ENCODE measurements at places on chromosomes 1 and 21. TPM values are rescaled to one million over a fixed set of nuclear protein-coding genes. Genes with fewer than 3 reads are reported as not detected.

Gene KRTAP10-2
- total RNA-seq, result not detected

- no peak for DNase-seq
These were observed 22.3 kb downstream of the STYXL2 start for GRCh38 chr1:167116174-167116573.

- DNase-seq, result no peak
These were observed 6.3 kb downstream of the MORN1 start for GRCh38 chr1:2384941-2385481.

Gene SPRR4
- not detected for total RNA-seq

GRCh38 chr1:224700918-224701531, 84.9 kb downstream of the CNIH3 start:
- DNase-seq, result no peak

Gene LCE3D
- not detected for total RNA-seq

DNA sequence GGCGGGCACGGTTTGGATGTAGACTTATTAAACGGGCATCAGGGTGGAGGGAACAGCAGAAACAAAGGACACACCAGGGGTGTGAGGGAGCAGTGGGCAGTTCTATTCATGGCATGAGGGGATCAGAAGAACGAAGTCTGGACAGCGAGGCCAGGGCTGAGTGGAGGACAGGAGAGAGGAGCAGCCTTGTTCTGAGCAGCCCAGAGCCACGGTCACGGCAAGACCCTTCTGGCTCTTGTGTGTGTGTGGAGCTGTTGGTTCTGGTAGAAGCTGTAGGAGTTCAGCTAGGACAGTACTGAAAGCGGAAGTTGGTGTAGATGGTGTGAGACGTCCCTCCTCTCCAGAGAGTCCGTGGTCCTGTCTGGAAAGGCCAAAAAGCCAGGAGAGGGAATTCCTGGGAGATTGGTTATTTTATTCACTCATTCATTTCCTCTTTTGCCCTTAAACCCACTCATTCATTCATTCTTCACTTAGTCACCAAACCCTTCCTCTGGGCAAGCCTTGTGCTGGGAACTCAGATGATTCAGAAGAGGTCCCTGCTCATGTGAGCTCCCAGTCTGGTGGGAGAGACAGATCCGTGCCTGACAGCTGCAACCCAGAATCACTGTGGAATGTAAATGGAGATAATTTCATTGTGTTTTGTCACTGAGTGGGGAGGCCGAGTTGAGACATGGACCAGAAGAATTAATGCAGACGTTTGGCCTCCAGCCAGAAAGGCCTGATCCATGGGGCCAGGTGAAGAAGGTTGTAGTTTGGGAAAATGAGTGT, 4.1 kb upstream of the ACOT11 start:
- no peak for DNase-seq

DNA sequence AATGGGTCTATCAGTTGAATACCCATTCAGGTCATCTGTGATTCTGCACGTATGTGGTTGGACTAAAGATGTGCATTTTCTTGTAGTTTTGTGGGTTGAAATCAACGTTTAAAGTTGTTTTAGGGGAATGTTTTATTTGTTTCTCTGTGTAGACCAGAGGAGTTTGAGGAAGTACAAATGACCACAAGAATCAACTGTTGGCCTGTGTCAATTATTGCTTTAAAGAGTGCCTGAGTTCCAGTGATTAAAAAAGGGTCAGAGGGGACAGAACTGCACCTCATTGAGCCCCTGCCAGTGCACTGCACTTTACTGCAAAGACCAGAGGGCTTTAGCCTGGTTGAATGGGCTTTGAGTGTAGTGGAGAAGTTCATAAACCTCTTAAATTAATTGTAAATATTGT, 190.3 kb downstream of the VPS13D start:
- DNase-seq, result no peak

DNA sequence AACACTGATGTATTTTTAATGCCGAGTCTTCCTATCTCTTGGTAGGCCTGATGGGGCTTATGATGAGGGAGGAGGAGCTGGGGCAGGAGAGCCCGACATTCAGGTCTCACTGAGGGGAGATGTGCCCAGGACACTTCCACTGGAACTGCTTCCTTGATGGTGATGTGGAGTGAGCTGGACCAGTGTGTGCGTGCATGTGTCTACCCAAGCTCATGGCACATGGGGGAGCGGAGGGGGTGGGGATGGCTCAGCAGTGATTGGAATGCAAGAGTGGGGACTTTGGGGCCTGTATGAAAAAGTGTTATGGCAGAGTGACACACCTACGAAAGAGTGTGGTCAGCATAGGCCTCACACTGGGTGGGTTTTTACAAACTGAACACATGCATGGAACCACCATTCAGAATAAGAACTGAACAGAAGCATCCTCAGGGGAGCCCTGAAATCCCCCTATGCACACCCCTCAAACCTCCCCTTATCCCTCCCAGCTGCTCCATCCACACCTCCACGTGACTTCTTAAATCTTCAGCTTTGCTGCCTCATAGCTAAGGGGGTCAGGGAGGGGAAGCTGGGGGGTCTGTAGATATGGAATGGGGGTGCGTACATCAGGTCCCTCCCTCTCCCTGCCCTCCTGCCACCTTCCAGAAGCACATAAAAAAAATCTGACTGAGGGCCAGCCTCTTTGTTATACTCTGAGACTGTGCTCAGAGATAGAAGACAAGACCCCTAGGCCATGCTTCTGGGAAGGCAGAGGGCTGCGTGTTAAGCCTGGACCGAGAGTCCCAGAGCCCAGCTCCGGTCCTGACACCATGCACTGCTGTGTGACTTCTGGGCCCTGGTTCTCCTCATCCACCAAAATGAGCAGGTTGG, 11.6 kb downstream of the IL6R start:
- no peak for DNase-seq

Gene SPRR2B
- total RNA-seq, result not detected

- DNase-seq, result no peak
These were observed 218.3 kb upstream of the SGIP1 start for GRCh38 chr1:66315671-66316070.

Gene S100A14
- total RNA-seq, result 0.26 TPM

DNA sequence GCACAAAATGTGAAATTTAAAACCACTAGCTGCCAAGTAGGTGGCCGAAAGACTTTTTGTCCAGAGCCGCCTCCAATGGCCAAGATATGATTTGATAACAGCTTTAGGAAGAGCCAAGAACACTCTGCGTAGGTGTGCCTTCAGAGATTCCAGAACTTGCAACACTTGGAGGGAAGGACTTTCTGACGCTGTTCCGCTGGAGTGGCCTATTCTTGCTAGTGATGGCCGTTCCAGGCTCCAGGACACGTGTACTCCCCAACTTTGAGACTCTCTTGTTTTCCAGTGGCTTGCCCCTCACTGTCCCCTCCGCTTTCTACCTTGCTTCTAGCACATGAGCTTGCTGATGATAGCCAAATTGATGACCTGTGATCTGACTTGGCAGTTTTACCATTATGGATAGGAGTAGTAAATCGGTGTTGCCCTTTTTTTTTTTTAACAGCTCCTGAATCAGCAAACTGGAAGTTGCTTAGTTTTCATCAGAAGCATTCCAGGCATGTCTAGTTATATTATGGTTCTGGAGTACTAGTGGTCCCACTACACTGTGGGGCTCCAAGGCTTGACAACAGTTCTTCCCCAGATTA, 1.0 kb downstream of the PRDX6 start:
- DNase-seq, result no peak

GRCh38 chr1:201648066-201648906, 109.4 kb downstream of the NAV1 start:
- DNase-seq, result peak; percentile 17

DNA sequence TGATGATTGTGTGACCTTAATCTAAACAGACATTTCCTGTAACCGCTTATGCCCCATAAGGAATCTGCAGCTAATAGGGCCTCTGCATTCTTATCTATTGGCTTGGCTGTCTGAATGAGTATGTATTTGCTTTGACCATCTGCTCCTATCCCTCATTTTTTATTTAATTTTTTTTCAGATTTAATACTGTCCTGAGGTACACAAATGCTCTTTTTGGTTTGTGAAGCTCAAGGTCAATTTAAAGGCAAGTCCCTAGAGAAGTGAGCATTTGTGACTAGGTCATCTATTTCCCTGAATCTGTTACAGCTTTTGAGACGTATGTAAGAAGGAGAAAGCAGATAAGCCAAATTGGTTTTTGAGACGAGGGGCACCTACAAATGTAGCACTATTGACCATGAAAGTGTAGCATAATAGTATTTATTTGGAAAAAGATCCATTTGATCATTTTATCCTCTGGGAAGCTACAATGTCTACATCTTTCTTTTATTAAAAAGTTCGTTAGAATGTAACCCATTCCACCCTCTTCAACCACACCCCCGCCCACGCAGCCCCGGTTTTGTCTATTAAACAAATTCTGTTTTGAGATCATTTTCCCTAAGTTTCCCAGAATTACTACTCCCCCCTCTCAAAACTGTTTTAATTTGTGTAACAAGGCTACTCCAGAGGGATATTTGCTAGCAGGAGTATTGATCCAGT, 69.2 kb upstream of the HSPA13 start:
- peak; percentile 47 for DNase-seq

Gene CD247
- total RNA-seq, result 105 TPM

- DNase-seq, result no peak
These were observed 21.1 kb downstream of the RAB42 start for GRCh38 chr1:28613175-28613574.

DNA sequence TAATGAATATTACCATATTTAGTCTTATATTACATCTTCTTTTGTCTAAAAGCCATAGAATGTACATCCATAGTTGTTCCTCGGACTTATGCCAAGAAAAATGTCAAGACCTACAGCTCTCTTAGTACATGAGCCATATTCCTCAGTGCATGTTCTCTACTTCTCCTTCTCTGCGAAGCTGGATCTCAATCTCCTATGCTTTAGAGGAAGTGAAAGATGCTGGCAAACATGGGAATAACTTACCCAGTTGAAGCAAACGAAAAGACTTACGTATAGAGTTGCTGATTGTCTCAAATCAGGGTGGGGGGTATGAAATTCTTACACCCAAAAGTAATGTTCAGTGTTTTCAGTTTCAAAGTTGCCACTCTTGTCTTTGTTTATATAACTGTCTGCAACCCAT, 32.7 kb downstream of the OR13G1 start:
- no peak for DNase-seq

Gene ST6GALNAC5
- total RNA-seq, result not detected

GRCh38 chr1:214838351-214838750, 235.4 kb downstream of the CENPF start:
- no peak for DNase-seq

Gene LCE4A
- not detected for total RNA-seq

GRCh38 chr1:147575376-147575775, 34.1 kb downstream of the BCL9 start:
- DNase-seq, result no peak

GRCh38 chr1:23422241-23422877, 2.2 kb downstream of the TCEA3 start:
- peak; percentile 69 for DNase-seq

DNA sequence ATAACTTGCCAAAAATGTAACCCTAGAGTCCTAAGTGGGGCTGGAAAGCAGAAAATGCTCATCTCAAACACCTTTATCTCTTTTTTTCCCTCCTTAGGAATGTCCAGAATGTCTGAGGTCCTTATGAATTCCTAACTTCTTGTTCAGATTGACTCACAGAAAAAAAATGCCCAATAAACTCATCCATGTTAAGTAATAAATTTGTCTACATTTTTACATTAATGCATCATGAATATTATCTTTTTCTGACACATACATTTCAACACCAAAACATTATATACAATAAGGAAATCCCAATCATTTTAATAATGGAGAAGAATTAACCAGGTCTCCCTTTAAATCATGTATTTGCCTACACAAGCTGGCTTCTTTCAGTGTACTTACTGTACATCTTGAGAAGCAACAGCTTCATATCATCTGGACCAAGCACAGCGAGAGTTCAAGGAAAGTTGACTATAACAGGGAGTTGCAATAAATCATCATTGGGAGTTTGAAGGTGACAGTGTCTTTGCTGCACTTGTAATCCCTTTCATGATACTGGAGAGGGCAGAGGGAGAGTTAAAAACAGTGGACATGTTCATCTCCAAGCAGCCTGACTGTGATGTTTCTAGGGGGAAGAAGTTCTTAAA, 565.2 kb downstream of the LTN1 start:
- DNase-seq, result no peak

DNA sequence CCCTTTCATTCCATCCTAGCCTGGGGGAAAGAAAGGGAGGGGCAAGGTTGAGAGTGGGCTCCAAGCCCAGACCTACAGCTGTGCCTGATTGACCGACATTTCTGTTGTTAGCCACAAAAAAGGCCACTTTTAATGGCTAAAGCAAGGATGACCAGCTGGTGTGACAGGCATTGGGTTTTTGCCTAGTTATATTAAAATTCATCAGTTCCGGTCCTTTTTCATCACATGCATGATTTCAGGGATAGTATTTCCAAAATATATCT, 192.3 kb downstream of the ZNF326 start:
- DNase-seq, result no peak

GRCh38 chr1:116585886-116586285, 15.1 kb upstream of the CD58 start:
- no peak for DNase-seq

DNA sequence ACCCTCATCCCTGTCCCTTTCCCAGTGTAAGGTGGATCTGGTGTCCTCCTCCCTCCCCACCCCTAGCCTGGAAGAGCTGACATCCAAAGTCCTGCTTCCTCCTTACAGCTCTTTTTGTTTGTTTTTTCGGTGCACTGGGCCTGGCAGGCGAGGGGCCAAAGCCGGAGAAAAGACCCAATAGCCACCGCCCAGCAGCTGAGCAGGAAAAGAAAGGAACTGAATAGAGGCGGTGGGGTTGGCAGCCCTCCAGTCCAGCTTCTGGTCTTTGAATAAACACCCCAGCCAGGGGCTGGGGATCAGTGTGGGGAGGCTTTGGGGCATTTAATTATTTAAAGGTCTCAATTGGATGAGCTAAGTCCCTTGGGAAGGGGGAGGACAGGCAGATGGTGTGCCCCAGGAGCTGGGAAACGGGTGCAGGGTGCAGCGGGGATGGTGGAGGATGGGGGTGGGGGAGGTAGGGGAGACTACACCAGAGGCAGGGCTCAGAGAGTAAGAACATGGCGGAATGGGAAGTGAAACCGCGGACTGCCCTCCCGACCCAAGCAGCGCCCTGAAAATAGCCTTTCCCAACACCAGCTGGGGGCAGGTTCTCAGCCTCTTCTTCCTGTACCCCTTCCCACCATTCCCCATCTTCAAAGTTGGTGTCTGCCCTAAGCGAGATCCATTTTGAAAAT, 20.2 kb downstream of the BTG2 start:
- DNase-seq, result no peak

DNA sequence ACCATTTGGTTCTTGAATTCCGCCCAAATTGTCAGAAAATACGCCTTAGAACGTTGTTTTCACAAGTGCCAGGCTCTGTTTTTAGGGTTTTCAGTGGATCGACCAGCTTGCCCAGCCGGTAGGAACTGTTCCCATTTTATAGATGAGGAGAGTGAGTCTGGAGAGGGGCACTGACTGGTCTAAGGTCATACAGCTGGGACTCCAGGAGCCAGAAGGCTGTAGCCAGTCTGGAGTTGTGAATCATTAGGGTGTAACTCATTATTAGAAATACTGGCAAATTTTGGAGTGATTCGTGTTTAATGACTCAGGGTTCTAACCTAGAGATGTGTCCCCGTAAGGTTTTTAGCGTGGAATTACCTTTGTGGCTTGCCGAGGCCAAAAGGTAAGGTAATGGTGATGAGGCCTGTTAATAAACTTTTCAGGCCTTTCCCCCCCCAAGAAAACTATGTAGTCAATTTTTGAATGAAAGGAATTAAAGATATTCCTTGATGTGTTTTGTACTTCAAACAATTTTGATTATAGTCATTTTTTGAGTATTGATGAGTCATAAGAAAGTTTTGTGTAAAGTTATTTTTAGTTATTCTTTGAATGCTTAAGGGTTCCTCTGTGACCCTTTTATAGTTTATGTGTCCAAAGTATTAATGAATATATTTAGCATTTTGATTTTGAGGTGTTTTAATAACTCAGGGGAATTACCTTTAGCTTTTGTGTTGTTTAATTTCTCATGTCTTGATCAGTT, 2.1 kb downstream of the DYRK1A start:
- DNase-seq, result peak; percentile 22
